ENCODE measurements at places on chromosomes 6 and 20.

- DNase-seq, result peak; percentile 13
These were observed 59.7 kb upstream of the SNX9 start for GRCh38 chr6:157763129-157763903.

DNA sequence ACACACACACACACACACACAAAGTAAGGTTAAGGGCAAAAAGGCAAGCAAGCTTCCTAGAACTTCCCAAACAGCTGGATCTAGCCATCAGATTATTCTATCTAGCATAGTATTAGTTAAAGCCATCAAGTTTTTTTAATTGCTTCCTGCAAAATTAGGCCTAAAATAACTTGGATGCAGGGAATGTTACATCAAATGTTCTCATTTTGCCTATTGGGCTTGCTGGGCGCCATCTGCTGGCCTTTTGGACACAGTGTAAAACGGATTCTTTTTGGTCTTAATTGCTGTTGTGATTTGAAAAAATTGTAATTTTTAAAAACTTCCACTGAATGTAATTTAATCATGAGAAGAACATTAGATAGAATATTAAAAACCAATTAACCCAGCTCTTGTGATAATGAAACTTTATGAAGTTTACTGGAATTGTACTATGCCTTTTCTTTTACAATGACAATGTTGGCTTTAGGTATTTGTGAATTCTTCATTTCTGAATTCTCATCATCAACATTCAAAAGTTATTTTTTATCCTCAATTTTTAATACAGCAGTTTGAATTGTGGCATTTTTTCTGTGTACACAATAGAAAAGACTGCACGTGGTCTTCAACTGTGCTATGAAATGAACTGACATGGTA, 6.8 kb downstream of the MKKS start:
- DNase-seq, result peak; percentile 76

- DNase-seq, result no peak
These were observed 17.9 kb upstream of the TRIM26 start for GRCh38 chr6:30231067-30231466.

- no peak for DNase-seq
These were observed 21.7 kb upstream of the SENP6 start for GRCh38 chr6:75579951-75580350.

GRCh38 chr6:8014947-8015346, 49.2 kb downstream of the BLOC1S5 start:
- no peak for DNase-seq

- no peak for DNase-seq
These were observed 31.9 kb downstream of the HLA-DPB1 start for GRCh38 chr6:33107641-33108040.

DNA sequence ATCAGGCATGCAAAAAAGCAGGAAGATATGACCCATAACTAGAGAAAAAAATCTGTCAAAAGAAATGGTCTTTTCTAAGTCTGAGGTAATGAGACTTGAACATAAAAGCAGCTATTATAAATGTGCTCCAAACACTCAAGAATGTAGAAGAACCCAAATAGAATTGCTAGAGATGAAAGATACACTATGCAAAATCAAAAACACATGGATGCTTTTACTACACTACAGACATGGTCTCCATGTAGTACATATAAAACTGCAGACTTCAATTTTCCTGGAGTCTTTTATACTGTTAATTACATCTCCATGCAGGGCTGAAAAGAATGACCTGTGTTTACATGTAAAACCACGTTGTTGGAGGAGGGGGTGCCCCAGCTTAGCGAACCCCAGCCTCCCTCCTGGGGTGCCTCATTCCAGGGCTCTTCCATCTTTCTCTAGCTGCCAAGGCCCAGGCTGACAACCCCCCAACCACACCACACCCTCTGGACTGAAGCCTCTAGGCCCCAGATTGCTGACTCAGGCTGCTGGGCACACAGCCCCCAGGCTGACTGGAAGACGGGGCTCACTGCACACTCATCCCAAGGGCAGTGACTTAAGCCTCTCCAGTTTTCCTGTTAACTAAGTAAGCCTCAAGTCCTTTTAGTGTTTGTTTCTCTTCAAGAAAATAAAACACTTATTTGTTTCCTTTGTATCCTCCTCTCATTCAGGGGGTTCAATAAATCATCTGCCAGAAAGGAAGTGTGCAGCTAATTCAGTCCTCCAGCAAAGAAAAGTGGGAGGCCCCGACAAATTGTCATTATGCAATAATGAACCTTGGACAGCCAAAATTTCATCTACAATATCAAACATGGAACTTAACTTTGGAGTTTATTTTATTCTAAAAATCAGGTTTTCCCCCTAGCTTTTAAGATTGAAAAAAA, 26.0 kb upstream of the PLAGL1 start:
- peak; percentile 55 for DNase-seq

DNA sequence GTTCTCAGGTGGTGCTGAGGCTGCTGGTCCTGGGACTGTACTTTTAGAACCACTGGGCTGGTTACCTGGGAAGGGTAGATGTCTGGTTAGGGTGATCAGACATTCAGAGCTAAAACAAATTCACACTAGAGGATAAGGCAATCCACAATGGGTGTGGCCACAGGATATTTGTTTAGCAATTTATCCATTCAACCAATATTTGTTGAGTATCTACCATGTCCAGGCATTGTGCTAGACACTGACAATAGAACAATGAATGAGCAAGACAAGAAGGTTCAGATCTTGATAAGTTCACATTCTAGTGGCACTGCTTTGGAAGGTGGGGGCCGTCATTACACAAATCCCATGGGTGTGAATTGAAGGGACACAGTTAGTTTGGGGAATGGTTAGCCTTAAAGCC, 131.7 kb downstream of the BCAS1 start:
- DNase-seq, result no peak

- no peak for DNase-seq
These were observed 17.4 kb upstream of the LSM14B start for GRCh38 chr20:62104791-62105345.

GRCh38 chr6:129598244-129599187, 111.5 kb downstream of the ARHGAP18 start:
- DNase-seq, result peak; percentile 89

GRCh38 chr6:135877666-135878065, 26.2 kb downstream of the PDE7B start:
- no peak for DNase-seq

DNA sequence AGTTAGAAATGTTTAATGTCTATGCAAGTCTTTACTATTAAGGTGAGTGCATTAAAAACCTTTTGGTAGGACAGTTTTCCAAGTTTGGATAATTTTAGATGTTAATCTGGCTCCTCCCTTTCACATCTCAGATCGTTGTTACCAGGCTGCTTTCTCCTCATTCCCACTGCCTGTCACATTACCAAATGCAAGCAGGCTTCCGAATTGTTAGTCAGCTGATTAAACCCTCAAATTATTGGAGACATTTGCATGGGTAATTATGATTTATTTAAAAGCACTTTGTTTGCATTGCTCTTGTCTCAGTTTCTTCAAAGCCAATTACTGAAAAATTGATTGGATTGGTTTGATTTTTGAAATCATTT, 816.5 kb downstream of the KIF16B start:
- DNase-seq, result no peak

DNA sequence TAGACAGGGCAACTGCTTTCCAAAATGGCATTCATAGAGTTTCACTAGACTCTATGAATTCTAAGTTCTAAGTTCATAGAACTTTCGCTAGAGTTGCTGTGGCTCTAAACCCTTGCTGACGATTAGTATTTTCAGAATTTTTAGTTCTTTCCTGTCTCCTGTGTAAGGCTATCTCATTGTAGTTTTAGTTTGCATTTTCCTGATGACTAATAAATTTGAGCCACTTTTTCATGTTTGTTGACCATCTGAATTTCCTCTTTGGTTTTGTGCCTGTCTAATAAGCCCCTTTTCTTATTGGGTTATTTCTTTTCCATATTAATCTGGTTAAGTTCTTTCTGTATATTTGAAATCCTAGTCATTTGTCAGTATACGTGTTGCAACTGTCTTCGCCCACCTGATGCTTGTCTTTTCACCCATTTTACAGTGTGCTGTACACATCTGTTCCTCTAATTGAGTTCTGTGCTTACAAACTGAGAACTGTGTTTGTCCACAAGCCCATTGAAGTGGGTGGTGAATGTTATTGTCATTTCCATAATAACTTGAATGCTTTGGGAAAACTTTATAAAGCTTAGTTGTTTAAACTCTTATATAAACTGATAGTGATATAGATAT, 177.7 kb upstream of the CDYL start:
- DNase-seq, result no peak

GRCh38 chr6:125968493-125968892, 11.9 kb downstream of the HINT3 start:
- DNase-seq, result no peak

- peak; percentile 27 for DNase-seq
These were observed 80.6 kb downstream of the NCOA7 start for GRCh38 chr6:125871365-125871764.

- DNase-seq, result no peak
These were observed 24.8 kb downstream of the SUN5 start for GRCh38 chr20:32979201-32979998.

GRCh38 chr6:38080360-38080759, 260.8 kb downstream of the ZFAND3 start:
- no peak for DNase-seq

GRCh38 chr6:165081944-165082532, 227.4 kb downstream of the C6orf118 start:
- DNase-seq, result no peak

DNA sequence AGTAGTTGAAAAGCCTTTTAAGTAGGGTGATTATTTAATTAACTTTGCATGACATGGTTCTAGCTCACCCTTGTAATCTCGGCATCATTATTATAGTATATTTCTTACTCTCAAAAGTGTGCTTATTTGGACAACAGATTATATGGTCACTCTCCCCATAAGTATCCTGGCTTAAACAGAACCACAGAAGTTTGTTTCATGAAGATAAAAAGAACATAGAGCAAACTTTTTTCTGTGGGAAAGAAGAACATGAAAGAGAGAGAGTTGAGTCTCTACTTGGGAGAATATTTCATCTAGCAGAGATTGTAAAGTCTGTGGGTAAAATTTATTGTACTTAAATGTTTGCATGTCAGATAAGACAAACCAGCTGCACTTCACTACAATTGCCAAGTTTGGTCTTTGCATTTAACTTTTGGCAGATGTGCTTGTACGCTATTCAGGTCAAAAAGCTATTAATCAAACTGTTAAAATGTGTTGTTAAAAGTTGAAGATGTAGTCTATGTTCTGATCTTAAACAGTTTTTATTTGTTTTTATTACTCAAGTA, 33.4 kb upstream of the PRIM2 start:
- DNase-seq, result no peak

DNA sequence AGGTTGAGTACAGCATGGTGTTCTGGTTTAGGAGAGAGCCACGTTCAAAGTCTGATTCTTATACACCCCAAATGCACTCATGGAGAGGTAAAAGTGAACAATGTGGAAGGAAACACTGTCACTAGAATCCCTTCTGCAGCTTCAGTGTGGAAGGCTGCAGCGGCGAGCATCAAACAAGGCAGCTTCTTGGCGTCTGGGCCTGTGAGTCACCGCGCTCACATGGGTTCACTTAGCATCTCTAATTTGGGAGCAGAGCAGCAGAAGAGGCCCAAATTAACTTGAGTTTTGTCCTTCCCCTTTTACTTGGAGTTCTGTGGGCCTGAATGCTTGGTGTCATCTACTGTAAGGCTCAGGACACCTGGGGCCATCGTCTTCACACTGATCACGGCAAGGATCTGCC, 10.9 kb upstream of the E2F1 start:
- no peak for DNase-seq

GRCh38 chr6:135210632-135211305, 29.7 kb downstream of the MYB start:
- no peak for DNase-seq

DNA sequence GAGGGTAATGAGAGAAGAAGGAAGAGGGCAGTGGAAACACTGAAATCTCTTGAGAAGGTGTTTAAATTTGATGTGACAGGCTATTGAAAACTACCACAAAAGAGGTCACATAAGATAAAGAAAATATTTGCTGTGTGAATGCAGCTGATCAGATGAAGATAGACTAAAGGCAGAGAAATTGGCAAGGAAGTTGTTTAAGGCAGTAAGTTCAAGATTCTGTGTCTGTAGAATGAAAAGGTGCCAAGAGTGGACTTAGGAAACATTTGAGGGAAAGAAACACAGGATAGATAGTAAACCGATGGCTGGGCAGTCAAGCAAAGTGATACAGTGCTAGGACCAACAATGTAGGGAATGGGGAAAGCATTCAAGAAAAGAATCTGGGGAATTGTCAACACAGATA, 332.3 kb upstream of the MARCKS start:
- peak; percentile 2 for DNase-seq

GRCh38 chr6:33990061-33990541, 155.8 kb downstream of the GRM4 start:
- no peak for DNase-seq

DNA sequence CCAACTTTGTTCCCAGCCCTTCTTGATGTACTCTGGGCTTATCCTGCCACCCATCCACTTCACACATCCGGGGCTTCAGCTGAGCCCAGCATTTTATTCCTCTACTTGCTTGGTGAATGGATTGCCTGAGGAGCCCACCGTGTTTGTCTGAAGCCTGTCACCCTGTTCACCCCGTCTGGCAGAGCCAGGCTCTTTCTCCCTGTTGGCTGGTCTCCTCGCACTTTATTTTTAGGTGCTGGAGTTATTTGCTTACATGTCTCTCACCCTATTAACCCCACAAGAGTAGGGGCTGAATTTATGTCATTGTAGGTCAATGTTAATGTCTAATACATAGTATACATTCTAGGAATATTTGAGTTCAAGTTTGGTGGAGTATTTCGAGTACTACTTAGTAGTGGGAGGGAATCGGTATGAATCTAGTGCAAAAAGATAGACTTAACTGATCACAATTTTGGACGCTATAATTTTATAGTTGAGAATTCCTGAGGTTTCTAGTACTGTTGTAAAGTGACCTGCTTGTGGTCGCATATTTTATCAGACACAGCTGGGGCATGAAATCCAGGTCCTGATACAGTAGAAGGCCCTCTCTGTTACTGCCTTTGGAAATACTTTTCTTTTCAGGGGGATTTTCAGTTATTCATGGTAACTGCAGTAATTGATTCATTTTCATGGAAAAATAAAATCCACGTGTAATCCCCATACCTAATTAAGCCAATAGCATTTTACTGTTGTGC, 10.8 kb downstream of the JARID2 start:
- DNase-seq, result no peak

- DNase-seq, result peak; percentile 69
These were observed 2.3 kb upstream of the TLDC2 start for GRCh38 chr20:36873498-36874189.

DNA sequence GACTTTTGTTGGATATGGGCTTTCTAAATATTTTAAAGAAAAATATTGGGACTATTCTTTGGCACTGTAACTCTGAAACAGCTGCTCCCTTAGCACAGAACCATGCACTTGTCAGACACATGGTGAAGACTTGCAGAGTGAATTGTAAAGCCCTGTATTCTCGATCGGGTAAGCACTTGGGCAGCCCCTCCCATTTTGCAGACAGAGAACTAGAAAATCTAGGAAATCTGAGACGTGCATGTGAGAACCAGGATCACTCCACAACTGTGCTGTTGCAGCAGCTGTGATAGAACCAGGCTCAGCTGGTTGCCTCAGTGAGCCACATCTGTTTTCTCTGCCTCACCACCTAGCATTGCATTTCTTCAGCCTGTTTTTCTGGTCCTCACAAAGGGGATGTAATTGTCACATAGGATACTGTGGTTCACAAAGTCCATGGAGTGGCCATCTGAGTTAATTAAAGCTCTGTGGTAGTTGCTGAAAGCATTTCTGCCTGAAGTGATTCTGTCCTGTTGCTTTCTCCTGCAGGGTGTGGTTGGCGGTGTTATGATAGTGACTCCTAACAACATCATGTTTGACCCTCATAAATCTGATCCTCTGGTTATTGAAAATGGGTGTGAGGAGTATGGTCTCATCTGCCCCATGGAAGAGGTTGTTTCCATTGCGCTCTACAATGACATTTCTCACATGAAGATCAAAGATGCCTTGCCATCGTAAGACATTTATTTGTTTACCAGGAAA, 71.8 kb upstream of the HINT3 start:
- no peak for DNase-seq
